ENCODE measurements at places on chromosomes 13 and 19.

DNA sequence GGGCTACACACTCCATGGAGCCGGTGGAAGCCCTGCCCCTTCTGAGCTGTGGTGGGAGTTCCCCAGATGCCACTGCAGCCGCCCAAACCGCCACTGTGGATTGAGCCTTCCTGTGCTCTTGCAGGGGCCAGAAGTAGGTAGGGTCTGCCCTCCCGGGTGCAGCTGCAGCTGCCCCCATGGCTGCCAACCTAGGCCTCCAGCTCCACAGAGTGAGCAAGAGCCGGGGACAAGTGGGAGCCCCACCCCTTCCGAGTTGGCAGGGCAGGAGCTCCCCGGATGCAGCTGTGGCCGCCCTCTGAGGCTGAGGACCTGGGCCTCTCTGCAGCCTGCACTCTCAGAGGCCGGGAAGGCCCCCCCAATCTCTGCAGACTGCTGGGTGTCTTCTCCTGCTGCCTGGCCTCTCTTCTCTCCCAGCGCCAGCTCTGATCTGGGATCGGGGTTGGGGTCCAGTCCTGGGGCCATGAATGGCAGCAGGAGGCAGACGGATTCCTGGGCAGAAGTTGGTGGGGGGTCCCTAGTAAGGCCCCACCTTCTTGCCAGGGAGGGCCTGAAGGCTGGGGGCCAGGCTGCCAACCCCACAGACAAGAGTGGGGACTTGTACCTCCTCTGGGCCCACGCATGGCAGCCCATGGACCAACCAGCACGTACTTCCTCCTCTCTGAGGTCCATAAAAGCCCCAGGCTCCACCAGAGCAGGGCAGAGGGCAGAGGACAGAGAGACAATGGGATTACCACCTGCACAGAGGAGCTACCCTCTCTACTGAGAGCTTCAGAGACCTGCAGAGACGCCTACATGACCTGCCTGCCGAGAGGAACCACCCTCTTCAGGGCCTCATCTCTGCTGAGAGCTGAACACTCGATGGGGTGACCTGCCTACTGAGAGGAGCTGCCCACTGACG lies 28.9 kb downstream of the AP2S1 start:
- no peak for DNase-seq

DNA sequence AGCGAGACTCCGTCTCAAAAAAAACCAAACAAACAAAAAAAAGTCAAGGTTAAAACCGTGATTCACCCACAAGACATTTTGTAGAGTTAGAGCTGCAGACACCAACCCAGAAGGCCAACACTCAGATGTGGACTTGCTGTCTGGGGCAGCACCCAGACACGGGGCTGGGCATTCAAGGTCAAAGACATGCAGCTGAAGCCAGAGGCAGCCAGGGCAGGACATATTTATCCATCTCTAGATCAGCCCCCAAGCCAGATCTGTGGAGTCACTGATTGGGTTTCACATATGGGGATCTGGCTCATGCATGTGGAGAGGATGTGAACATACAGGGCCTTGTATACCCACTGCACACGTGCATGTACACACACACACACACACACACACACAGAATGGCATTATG lies 3.6 kb downstream of the KLK15 start:
- no peak for DNase-seq

- no peak for DNase-seq
Observed at GRCh38 chr13:50912851-50913250, 3.3 kb downstream of the RNASEH2B start.

DNA sequence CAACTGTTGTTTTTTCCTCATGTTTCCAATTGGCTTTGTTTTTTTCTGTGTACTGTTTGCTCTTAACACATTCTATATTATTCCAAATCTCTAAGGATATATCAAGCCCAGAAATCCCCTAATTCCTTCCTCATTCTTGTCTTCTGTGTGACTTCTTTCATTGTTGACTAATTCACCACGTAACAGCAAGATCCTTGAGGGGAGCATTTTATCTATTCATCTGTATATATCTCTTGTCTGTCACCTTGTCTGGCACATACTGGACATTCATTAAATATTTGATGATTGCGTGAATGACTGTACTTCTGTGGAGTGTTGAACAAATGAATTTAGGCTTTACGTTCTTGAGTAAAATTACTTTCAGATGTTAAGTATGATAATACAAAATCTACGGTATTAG lies 44.8 kb upstream of the OLFM4 start:
- no peak for DNase-seq

GRCh38 chr13:36421447-36421846 lies 10.8 kb upstream of the CCNA1 start:
- DNase-seq, result no peak

- DNase-seq, result peak; percentile 4
Observed at GRCh38 chr13:50829896-50830295, 13.6 kb downstream of the DLEU7 start.

- no peak for DNase-seq
Observed at GRCh38 chr19:38213911-38214625, 10.0 kb downstream of the DPF1 start.

DNA sequence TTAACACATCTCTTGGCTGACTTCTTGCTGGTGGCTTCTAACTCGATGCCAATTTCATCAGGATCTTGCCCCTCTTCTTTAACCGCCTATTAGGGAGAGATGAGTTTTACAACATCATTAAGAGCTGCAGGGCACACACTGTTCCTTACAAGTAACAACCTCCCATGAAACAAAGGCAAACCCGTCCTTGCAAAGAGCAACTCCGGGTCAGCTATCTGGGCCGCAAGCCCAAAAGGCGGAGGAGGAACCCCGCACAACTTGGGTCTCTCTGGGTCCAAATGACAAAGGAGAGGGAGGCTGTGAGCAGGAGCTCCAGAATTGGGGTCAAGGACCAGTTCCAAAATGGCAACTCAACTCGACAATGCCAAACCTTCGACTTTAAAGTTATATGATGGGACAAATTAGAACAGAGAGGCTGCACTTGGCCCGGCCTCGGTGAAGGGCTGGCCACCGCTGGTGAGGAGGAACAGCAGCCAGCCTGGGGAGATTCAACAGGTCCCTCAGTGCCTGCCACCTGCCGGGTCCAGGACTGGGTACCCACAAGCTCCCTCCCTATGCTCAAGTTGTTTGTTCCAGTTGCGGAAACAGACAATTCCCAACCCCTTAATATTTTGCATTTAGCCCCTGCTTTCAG lies 1.1 kb downstream of the SAFB2 start:
- no peak for DNase-seq

DNA sequence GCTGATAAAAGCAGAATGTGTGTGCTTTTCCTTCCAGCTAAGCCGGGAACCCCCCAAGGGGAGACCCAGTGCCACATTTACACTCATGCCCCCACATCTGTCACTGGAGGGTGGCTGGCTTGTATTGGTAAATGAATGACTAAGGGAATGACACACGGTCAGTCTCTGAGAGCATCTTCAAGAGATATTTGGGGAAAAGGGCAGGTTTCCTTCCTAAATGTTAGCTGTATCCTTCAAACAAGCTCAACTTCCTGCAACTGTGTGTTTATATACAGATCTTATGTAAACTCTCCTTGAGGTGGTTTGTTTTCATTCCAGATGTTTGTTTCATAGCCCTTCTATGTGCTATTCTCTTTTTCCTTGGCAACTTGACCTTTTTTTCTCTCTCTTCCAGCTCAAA lies 192.6 kb downstream of the COL4A1 start:
- no peak for DNase-seq

DNA sequence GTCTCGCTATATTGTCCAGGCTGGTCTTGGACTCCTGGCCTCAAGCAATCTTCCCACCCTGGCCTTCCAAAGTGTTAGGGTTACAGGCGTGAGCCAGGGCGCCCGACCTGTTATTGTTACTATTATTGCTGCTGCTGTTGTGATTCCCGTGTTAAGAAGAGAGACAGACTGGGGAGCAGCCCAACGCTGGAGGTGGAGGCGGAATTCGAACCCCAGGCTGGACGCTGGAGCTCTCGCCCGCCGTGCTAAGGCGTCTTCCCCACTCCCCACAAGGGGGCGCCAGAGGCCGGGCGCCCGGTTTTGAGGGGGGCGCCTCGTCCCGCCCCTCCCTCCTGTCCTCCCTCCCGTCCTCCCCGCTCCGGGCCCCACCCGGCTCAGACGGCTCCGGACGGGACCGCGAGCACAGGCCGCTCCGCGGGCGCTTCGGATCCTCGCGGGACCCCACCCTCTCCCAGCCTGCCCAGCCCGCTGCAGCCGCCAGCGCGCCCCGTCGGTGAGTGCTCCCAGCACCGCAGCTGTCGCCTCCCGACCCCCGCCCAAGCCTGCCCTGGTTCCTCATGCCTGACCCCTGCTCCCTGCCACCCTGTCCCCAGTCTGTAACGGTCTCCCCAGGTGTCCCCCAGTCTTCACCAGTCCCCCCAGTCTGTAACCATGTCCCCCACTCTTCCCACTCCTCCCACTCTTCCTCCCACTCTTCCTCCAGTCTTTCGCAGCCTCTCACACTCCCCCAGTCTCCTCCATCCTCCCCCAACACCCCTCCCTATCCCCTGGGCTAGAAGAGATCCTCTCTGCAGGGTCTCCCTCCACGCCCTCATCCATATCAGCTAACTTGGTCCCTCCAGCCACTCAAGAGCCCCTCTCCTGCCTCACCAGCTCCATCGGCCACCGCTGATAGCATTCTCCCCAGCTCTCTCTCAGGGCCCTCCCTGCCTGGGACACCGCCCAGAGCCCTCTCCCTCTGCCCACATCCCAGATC lies at the start of gene EHD2:
EHD2 (plus strand) TSS at position 377 of the 976 bp plus-strand sequence. CDS start 3,191 bp downstream, outside the sequence.
- DNase-seq, result no peak

DNA sequence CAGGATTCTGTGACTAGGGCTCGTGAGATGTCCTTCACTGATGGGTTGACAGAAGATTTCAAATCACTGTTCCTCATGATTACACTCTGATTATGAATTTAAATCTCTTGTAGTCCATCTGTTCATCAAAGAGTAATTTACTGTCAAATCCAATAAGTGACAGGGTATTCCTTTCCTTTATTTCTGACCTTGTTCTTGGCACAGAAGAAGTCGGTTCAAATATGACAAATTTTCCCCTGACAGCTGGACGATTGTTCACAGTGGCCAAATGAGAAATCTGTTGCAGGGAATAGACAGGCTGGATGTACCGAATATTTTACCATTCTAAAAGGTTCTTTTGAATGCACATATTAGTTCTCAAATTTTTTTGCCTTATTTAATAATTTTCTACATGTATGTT lies 767.3 kb upstream of the GPC6 start:
- no peak for DNase-seq

DNA sequence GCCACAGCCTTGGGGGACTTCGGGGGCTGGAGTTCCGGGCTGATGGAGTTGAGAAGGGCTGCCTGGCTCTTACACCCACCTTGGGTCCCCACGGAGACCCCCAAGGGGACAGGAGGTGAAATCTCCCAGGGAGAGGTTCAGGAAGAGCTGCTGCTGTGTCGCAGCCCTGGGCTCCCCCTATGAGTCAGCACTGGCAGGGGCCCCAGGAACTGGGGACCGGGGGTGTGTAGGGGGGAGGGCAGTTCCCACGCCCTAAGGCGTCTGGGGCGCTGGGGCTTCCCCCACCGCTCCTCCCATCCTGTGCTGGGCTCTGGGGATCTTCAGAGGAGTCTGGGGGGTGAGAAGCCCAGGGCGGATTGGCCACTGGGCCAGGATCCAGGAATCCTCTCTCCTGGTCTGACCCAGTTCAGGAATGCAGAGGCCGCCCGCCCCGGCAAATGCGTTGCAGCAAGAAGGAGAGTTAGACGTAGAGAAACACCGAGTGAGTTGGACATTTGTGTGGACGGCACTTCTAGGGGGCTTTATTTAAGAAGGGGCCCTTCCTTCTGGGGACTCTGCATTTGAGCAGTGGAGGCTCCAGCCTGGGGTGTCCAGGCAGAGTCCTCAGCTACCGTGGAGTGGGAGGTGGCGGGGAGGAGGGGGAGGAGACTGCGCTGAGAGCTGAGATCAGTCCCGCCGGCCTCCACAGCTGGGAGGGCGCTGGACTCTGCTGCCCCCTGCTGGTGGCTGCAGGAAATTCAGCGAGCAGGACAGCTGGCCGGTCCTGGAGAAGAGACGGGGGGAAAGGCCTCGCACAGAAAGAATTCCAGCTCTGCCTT lies 15.0 kb upstream of the NANOS3 start:
- peak; percentile 82 for DNase-seq

- DNase-seq, result no peak
Observed at GRCh38 chr13:91540158-91540736, 141.8 kb downstream of the GPC5 start.

DNA sequence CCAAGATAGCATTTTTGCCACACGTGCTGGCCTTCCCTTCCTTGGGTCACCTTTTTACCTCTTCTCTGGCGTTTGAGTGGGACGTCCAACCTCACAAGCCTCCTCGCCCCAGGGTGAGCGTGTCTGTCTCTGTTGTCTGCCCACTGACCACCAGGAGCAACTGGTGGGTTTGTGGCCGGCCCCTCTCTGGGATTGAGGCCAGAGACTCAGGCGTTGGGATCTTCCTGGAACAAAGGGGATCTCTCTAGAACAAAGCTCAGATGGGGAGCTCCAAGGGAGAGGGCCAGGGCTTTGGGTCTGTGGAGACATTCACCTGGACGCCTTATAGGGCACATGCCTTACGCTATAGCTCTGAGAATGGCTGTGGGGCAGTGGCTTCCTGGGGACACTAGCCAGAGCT lies 17.4 kb downstream of the COMP start:
- no peak for DNase-seq

DNA sequence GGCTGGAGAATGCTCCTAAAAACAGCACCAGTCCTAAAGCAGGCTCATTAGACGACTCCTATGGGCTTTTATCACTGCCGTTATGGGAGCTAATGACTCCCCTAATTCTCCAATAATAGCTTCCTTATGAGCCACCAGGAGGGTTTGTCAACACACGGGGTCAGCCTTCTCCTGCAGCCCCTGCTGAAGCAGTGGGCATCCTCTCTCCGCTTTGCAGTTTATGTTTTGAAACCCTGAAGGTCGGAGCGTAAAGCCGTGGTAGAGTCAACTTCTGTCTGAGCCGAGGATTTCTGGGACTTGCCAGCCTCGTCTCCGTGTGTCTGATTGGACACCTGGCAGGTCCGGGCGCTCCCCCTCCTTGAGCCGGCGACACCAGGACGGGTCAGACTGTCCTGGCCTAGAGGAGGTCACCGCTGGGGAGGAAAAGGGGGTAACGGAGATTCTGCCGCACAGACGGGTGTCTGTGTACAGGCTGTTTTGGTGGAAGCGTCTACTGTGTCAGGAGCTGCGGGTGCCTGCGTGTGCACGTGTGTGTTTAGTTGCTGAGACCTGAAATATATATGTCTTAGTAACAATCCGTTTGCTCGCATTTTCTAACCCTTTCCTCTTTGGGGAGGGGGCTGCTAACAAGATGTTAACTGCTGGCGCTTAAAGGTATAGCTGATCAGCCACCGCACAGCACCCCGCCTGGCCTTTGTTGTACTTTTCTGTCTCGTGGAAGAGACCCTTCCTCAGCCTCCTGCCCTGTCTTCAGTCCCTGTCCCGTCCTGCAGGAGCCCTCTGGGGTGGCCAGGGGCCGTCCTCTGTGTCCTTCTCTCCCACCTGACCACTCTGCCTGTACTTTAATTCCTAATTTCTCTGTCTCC lies 1.9 kb downstream of the KDM4B start:
- no peak for DNase-seq

GRCh38 chr13:52053460-52053859 lies 29.0 kb downstream of the UTP14C start:
- no peak for DNase-seq

DNA sequence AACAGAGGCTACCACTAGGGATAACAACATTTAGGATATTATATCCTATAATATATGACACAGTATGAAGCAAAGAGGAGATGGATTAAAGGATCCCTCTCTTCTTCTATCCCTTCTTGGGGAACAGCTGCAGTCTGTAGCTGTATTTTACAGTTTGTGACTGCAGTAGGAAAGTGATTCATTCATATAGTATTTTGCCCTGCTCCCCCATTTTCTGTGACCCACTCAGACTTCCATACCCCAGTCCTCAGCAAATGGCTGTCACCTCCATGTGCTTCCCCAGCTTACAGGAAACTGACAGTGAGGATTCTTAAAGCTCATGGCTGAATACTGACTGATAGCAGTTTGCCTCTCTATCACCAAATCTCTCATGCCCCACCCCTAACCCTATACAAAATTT lies 27.5 kb downstream of the MICU2 start:
- no peak for DNase-seq
